ENCODE measurements at places on chromosomes 11 and 22.

GRCh38 chr22:42902875-42903510 is 45.9 kb upstream of the ARFGAP3 start:
- no peak for DNase-seq

DNA sequence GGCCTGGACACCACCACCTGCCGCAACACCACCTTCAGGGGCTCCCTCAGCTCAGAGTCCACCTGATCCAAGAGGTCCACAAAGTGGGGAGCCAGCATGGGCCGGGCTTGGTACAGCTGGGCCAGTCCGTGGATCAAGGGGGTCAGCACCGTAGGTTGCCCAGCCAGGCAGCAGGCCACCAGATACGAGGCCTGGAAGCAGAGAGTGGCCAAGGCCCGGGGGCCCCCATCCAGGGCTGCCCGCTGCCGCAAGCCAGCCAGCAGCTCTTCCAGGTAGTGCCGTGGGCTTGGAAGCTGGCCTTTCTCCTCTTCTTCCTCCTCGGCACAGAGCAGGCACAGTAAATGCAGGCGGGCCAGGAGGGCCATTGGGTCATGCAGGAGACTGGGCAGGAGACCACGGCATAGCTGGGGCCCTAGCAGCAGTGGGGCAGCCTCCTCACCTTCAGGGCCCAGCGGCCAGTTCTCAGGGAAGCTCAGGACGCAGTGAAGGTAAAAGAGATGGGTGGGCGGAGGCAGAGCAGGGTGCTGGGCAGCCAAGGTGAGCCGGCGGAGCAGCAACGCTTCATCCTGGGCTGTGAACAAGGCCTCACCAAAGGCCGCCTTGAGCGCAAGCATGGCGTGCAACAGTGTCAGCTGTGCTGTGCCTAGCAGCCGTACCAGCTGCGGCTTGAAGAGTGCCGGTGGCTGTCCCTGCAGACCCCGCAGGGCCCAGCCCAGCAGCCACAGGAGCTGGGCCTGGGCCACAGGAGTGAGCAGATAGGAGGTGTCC is 1.7 kb downstream of the AP5B1 start:
- no peak for DNase-seq

DNA sequence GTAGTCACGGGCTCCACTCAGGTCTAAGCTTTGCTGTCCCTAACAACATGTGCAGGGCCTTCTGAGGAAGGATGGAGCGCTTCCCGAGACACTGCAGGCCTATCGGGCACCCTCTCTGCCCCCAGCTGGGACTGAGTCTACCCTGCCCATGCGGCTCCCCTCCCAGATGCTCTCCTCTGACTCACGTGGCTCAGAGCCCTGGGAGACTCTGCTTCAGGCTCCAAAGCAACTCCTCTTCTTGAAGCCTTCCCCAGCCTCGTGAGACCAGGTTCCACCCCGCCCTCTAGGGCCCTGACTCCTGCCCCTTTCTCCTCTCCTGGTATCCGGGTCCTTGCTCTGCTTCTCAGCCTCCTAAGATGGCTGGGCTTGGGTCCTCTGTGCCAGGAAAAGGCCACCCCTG is 28.4 kb upstream of the ARFGAP3 start:
- no peak for DNase-seq

GRCh38 chr11:110156503-110156902 is 63.3 kb downstream of the ZC3H12C start:
- DNase-seq = no peak

GRCh38 chr11:107857550-107858216 is 904 bp downstream of the SLC35F2 start:
- no peak for DNase-seq

DNA sequence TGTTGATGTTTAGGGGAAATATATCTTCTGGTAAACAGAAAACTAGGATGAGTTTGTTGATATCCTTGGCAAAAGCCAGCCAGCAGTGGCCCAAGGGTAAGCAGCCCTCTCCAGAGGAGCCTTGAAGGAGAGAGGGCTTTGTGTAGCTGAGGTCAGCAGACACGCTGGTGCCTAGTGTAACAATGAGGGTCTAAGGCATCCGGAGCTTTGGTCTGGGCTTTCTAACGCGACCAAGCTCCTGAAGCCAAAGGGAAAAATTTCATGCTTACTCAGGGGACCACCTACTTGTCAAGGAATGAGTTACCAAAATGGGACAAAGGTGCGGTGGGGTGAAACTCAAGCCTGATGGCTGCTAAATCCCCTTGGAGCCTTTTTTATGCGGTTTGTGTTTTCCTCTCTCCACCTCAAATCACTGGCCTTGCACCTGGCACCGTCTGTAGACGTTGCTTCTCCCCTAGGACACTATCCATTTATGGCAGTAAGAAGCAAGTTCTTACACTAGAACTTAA is 134.9 kb downstream of the DBX1 start:
- no peak for DNase-seq

DNA sequence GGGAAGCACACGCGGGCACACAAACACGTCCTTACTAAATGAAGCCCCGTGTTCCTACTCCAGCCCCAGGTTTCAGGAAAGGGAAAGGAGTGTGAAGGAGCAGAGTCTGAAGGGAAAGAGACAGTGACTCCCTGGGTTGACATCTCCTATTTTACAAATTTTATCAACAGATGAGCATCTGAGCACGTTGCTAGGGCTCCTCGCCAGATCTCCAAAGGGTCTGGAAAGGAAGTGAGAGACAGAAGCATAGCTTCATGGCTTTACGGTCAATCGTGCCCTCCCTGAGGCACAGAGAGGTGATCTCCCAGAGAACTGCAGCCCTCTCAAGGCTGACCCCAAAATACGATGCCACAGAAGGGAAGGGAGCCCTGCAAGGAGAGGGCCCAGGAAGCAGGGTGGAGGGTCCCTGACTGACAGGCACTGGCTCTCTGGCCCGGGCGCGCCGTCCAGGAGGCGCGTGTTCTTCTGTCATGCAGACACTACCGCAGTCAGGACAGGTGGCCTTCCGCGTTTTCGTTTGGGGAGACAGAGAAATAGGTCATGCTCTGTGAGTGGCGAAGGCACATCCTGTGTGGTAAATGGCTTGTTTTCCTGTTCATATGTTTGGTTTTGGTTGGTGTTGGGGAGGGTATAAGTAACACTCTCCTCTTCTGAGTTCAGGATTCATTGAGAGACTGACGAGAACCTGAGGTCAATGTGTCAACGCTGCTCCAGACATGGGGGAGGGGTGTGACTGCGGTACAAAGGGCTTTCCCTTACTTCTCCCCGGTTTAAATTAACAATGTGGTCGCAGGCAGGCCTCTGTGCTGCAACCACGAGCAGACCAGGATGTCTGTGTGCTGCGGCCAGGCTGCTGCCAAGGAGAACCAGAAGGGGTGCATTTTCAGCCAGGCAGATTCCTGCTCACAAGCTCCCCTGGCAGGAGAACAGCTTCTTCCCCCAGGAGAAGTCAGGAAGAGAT is 813.3 kb downstream of the OPCML start:
- no peak for DNase-seq

DNA sequence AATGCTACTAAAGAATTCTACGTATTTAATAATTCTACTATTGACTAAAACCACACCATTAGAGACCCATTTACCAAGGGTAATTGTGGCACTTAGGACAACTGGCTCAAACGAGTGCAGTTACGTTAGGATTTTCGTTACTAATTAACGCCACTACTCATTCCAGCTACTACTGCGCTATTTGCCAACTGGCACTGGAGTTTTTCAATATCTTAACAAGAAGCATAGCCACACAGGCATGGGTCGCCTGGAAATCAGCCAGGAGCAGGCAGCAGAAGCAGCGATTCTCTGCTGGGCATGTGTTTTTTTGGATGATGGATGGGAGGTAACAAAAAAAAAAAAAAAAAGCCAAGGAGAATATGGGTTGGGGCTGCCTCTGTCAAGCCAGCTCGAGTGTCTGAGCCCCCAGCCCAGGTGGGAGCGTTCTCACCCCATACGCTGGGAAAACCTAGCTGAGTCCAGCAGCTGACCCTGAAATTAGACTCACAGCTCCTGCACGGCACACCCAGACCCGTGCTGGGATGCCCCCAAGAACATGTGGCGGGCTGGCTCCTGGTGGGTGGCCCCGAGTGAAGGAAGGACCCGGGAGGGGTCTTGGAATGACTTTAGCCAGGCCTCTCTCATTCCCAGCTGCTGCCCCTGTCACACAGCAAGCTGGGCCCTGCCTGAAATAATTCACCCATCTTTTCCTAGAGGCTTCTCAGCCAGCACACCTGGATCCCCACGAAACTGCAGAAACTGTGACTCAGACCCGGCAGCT is 214.0 kb downstream of the BRD1 start:
- DNase-seq = no peak

DNA sequence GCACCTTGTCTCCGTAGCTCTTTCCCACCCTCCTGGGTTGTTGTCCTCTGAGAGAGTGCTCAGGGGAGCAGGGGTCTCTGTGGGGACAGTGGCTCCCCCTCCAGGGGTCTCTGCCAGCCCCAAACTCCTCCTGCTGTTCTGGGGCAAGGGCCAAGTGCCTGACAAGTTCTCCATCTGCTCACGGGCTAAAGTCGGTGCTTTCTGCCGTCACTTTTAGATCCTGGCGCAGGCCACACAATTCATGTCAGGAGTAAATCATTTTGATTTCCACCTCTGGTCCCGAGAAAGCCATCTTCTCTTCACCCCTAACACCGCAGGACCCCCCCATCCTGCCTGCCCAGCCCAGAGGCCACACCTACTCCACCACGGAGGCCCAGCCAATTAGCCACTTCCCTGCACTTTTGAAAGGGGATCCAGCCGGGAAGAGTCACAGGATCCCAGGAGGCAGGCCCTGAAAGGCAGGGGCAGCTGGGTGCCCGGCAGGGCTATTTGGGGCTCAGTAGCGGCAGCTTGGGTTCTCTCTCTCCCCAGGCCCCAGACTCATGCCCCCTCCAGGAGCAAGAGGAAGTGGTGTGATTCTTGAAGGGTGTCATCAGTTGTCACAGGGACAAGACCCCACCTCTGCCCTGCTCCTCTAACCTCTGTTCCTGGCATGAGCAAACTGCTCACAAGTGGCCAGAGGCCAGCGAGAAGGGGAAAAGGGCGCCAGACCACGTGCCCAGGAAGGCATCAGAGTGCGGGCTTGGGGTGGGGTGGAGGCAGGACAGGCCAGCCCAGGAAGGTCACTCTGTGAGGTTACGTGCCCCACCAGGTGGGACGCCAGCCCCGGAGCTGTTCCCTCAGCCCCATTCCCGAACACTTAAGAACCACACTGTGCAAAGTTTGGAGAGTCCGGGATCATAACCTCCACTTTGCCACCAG is 1.3 kb downstream of the MACROD1 start:
- DNase-seq = no peak

- DNase-seq = no peak
Observed at GRCh38 chr11:64814712-64815187, 4.4 kb upstream of the MEN1 start.

- DNase-seq = no peak
Observed at GRCh38 chr22:17867160-17867785, 93.0 kb upstream of the BID start.

DNA sequence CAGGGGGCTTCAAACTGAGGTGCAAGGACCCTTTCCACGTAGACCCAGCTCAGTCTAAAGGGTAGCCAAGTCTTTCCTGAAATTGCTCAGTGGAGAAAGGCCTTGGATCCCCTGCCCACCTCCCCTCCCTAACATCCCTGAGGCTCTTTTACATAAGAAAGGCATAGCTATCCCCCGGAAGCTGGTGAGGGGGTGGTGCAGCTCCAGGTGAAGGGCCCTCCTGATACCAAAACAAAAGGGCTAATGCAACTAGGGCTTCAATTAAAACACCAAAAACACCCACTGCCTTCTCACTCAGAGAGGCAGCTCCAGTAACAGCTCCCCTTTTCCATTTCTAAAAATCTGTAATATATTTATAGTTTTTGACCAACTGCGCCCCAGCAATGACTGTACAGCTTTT is 5.8 kb downstream of the SHANK2 start:
- DNase-seq = no peak

GRCh38 chr11:90874281-90874680 is 651.4 kb upstream of the CHORDC1 start:
- no peak for DNase-seq

- DNase-seq = no peak
Observed at GRCh38 chr11:106424111-106424510, 346.6 kb downstream of the AASDHPPT start.

DNA sequence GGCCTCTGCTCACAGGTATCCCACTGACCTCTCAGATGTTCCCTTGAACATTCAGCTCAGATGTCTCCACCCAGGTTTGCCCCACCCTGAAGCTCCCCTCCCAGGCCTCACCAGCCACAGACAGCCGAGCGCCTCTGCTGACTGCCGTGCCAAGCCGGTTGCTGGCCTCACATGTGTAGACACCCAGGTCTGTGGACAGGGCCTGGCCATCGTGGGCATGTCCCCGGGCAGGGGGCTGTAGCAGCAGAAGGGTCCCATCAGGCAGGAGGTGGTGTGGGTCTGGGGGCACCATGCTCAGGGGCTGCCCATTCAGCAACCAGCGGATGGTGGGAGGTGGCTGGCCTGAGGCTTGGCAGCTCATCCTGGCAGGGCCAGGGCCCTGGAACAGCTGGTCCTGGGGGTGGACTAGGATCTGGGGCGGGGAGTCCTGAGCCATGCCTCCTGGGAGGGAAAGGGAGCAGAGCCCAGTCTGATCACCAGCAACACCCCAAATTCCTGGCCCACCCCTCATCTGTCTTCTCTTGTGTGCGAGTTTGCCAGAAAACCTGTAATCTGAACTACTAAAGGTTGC is 759 bp downstream of the ROBO4 start:
- no peak for DNase-seq

- DNase-seq = no peak
Observed at GRCh38 chr11:28038775-28039174, 69.2 kb downstream of the KIF18A start.

- no peak for DNase-seq
Observed at GRCh38 chr11:130301002-130301401, 13.7 kb downstream of the ZBTB44 start.

DNA sequence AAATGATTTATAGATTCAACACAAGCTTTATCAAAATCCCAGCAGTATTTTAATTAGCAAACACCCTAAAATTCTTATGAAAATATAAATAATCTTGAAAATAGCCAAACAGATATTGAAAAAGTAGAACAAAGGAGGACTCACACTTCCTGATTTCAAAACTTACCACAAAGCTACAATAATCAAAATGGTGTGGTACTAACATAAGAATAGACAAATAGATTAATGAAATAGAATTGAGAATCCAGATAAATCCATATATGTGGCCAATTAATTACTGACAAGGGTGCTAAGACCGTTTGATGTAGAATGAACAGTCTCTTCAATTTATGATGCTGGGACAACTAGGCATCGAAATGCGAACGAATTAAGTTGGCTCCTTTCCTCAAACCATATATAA is 49.6 kb upstream of the TEAD1 start:
- no peak for DNase-seq

DNA sequence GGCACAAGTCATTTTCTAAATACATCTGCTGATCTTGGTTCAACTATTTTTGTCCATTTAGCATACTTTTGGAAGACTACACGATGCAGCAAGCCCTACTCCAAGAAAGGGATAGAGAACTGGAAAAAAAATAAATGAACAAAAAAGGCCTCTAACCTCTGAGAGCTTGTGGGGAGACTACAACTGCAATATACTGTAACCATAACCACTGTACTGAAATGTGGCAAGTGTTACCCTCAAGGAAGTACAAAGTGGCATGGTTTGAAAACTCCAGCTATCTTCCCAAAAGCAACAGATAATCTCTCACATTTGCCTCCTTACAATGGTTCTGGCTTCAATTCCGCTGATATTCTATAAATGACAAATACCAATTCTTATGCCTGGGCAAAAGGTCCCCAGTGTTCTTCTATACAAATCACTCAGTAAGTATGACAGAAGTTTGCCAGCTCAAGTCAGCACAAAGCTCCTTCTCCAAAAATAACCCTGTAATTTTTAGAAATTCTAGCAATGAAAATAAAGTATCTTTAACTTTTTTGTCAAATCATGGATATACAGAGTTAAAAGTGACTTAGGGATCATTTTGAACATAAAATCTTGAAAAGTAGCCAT is 22.9 kb downstream of the AMBRA1 start:
- DNase-seq = no peak

GRCh38 chr11:74072286-74072685 is 63.4 kb upstream of the UCP3 start:
- no peak for DNase-seq

Data from DMS 273 treated with DMSO at 0.1 percent for 48 hours (cell line).